Stimulated activated CD8-positive, alpha-beta memory T cell treated with anti-CD3 and anti-CD28 coated beads, Interleukin-12 subunit alpha, Interleukin-12 subunit beta, amount 100 ng/mL, for 4 hours (primary cell): ENCODE measurements at places on chromosomes 1 and 21.

- DNase-seq: no peak
Observed at GRCh38 chr1:61368876-61369275, 286.5 kb downstream of the NFIA start.

DNA sequence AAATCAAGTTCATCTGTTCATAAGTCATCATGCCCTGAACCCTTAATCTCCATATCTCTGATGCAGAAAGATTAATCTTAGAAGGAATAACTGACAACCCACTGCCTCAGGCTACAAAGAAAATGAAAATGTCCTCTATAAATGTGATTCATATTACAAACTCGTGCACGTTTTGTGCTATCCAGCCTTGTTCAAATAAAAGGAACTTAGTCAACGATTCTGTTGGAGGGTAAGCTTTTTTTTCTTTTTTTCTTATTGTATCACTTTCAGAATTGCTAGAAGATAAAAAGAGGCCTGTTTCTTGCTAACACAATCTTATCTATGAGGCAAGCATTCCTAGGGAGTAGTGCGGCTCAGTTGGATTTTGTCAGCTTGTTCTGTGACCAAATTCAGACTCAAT lies 228.4 kb downstream of the TM2D1 start:
- DNase-seq: no peak

- no peak for DNase-seq
Observed at GRCh38 chr1:21939650-21940374, 2.7 kb upstream of the HSPG2 start.

- DNase-seq: no peak
Observed at GRCh38 chr1:20137055-20137454, 2.1 kb upstream of the PLA2G2F start.

- no peak for DNase-seq
Observed at GRCh38 chr1:199083680-199084079, 444.8 kb downstream of the PTPRC start.

DNA sequence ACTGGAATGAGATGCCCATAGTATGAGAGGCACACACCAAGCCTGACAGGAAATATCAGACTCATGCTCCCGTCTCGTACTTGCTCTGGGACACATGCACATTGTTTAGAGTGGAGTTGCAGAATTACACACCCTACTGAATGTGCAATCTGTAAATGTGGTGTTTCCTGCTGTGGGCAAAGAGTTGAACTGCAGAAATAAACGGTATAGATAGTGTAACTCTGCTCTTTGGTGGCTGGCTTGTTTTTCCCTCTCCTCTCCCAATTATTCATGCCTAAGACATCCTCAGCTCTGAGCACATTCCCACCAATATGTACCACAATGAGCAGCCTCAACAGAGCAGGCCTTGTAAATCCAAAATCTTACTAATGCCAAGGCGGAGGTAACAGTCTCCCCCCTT lies 90.1 kb upstream of the DIRAS3 start:
- DNase-seq: no peak

- DNase-seq: no peak
Observed at GRCh38 chr1:70353601-70354331, 756 bp downstream of the ANKRD13C start.

DNA sequence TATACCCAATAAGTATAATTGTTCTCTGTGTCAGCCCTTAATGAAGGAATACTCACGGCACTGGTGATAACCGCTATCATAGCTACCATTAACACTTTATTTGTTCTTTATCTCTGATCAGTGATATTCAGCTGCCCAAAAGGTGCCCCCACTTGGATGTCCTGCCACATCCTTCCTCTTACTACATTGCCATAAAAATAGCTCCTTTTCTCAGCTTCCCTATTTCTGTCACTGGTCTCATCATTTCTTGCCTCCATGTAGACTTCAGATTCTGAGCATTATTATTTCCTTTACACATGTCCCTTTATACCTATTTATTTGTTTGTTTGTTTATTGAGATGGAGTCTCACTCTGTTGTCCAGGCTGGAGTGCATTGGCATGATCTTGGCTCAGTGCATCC lies 2.7 kb upstream of the RAB29 start:
- no peak for DNase-seq

- DNase-seq: no peak
Observed at GRCh38 chr1:30089024-30089430, 634.4 kb downstream of the MATN1 start.

DNA sequence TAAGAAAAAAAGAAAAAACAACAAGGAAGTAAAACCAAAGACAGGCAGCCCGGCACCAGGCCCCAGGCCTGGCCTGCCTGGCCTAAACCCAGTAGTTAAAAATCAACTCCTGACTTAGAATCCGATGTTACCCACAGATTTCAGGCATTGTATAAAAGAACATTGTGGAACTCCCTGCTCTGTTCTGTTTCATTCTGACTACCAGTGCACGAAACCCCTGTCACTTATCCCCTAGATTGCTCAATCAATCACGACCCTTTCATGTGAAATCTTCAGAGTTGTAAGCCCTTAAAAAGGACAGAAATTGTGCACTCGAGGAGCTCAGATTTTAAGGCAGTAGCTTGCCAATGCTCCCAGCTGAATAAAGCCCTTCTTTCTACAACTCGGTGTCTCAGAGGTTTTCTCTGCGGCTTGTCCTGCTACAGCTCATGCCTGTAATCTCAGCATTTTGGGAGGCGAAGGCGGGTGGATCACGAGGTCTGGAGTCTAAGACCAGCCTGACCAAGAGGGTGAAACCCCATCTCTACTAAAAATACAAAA lies 15.6 kb upstream of the MYOCOS start:
- no peak for DNase-seq

GRCh38 chr1:43348343-43348808 lies 10.4 kb upstream of the CDC20 start:
- no peak for DNase-seq

GRCh38 chr1:203663294-203663693 lies 36.7 kb downstream of the ATP2B4 start:
- no peak for DNase-seq

DNA sequence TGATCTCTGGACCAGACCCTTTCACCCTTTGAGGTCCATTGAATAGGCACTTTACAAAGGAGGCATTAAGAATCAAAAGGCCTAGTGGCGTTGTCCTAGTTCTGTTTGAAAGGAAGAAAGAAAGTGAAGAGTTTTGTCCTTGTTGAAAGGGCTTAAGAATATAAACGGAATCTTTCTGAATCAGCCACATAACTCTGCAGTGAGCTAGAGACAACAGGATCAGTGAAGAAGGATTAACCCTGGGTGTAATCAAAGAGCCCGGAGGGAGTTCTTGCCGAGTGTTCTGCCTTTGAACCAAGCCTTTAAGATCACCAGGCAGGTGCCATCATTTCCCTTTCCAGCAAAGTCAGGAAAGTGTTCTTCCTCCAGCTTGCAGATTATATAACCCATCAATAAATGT lies 54.8 kb upstream of the CNTN2 start:
- DNase-seq: no peak

- DNase-seq: no peak
Observed at GRCh38 chr1:214496126-214496525, 55.3 kb downstream of the PTPN14 start.

- no peak for DNase-seq
Observed at GRCh38 chr1:8314346-8315280, 3.3 kb upstream of the SLC45A1 start.

DNA sequence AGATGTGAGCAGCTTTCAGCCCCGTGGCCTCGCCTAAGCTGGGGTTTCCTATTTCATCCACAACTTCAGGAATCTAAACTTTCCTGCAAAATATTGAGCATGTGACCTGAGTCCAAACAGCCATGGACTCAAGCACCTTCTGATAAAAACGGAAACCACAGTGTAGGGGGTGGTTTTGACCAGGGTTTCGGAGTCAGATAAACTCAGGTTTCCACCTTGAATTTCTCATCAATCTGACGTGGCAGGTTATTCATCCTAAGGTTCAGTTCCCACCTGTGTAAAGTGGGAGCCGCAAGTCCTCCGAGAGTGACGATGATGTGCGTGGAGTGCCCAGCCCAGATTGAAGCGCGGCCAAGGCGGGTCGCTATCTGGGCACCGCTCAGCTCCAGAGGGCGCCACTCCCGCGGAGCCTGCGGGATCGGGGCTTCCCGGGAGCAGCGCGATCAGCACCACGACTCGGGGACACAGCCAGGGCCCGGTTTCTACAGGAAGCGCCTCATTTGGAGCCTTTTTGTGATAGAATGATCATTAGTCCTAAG lies 871 bp upstream of the ETS2 start:
- DNase-seq: peak; percentile 10

GRCh38 chr1:75345538-75346292 lies 211.5 kb downstream of the LHX8 start:
- DNase-seq: no peak

DNA sequence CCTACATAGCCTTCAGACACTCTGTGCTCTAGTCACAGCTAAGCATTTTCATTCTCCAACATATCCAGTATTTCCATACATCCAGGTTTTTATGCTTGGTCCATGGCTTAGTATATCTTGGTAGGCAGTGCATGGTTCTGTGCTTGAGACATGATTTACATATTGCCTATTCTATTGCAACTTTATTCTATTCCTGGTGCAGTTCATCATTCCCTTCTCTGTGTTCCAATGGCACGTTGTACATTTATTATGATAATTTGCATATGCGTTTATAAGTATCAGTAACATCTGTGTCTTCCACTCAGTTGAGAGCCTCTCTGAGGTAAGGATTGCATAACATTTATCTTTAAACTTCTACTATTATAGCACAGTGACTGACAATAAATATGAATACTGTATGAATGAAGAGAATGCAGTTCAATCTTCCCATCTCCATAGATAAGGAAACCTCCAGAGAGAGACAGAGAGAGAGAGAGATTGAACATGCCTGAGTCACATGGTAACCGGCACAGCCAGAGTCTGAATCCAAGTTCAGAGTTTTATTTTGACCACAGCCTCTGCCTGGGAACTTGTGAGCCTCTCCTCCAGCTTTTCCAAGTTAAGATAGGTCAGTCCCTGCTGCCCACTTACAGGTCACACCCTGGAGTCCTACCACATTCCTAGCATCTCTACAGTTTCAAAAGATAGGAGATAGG lies 41.5 kb downstream of the PLPPR5 start:
- no peak for DNase-seq

GRCh38 chr1:147611021-147611426 lies 59.3 kb downstream of the ACP6 start:
- no peak for DNase-seq

DNA sequence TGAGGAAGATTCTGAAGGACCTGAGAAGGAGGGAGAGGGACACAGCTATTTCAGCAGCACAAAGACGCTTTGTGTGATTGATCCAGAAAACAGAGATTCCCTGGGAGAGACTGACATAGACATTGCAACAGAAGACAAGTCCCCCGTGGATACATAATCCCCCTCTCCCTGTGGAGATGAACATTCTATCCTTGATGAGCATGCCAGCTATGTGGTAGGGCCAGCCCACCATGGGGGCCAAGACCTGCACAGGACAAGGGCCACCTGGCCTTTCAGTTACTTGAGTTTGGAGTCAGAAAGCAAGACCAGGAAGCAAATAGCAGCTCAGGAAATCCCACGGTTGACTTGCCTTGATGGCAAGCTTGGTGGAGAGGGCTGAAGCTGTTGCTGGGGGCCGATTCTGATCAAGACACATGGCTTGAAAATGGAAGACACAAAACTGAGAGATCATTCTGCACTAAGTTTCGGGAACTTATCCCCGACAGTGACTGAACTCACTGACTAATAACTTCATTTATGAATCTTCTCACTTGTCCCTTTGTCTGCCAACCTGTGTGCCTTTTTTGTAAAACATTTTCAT lies 161.3 kb upstream of the SGIP1 start:
- no peak for DNase-seq

GRCh38 chr1:169985757-169986156 lies 88.7 kb downstream of the KIFAP3 start:
- DNase-seq: no peak

DNA sequence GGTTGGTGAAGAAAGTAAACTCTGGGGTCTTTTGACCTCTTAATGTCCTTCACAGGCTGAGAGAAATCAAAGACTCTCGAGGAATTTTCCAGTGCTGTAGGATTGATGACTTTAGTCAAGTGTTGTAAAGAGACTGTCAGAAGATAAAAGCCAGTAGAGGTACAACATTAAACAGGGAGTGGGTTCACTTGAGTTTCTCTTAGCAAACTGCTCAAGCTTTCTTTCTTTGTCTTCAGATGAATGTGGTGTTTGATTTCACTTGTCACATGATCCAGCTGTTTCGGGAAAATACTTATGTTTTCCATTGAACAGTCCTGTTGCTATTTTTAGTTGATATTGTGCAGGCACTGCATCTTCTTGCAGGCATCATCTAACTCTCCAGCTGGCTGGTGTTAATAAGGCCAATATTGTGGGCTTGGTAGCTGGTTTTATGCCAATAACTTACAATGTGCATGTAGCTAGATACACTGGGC lies 45.6 kb downstream of the XCL2 start:
- no peak for DNase-seq
